ENCODE measurements at places on chromosomes 12 and 14.

- no peak for DNase-seq
These were observed 26.9 kb downstream of the SAMD4A start for GRCh38 chr14:54593860-54594259.

GRCh38 chr14:104633276-104634137 is 28.9 kb upstream of the TMEM179 start:
- no peak for DNase-seq

- DNase-seq: peak; percentile 55
These were observed 5.8 kb upstream of the SLC48A1 start for GRCh38 chr12:47767216-47767724.

GRCh38 chr14:76531821-76532318 is 155.9 kb downstream of the ESRRB start:
- no peak for DNase-seq

DNA sequence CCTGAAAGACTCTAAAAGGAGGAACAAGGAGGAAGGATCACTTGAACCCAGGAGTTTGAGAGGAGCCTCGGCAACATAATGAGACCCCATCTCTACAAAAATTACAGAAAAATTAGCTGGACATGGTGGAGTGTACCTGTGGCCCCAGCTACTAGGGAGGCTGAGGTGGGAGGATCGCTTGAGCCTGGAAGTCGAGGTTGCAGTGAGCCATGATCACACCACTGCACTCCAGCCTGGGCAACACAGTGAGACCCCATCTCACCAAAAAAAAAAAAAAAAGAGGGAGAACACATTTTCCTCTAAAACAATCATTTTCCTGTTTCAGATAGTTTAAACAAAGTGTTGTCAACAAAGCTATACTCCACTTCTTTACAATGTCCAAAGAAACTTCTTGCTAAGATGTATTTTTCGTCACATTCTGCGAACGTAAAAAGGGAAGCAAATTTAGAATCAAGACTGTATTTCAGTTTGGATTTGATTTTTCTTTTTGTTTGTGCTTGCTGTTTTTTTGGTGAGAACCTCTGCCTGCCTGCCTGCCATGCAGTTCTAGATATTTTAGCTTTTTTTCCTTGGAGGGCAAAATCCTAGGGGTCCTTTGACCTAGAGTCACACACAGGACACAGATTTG is 5.1 kb downstream of the HCAR1 start:
- no peak for DNase-seq

DNA sequence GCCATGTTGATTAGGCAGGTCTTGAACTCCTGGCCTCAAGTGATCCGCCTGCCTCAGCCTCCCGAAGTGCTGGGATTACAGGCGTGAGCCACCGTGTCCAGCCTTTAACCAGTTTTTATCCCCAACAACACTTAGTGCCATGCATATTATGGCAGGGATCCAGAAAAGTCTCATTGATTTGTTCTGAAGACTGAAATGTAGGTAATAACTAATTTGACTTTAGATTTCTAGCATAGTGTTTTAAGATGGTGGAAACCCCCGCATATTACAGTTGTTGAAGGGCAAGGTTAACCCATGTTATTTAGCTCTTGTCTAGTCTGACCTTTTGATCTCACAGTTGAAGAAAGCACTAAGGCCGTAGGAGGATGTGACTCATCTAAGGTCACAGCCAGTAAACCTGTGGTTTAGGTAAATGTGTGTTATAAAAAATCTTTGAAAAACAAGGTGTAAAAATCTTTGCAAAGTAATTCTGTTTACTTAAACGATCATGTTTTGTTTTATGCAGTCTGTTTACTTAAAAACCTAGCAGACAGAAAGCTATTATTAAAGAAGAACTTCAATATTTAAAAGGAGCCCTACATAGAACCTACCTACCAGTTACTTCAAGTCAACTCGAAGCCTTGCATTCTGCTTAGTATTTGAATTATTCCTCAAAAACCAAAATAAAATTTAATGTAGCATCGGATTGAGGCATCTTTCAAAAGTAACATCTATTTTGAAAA is 24.8 kb downstream of the BICDL1 start:
- DNase-seq: peak; percentile 60

DNA sequence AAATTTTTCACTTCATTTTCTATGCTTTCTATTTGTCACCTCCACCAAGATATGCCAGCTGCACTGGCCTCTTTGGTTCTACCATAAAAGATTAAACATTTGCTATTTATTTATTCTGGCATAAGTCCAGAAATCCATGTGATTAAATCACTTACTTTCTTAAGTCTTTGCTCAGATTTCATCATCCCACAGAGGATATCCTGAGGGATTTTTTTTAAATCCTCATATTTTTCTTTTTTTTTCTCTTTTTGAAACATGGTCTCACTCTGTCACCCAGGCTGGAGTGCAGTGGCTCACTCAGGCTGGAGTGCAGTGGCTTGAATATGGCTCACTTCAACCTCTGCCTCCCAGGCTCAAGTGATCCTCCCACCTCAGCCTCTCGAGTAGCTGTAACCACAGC is 645.4 kb upstream of the ATXN7L3B start:
- DNase-seq: no peak

DNA sequence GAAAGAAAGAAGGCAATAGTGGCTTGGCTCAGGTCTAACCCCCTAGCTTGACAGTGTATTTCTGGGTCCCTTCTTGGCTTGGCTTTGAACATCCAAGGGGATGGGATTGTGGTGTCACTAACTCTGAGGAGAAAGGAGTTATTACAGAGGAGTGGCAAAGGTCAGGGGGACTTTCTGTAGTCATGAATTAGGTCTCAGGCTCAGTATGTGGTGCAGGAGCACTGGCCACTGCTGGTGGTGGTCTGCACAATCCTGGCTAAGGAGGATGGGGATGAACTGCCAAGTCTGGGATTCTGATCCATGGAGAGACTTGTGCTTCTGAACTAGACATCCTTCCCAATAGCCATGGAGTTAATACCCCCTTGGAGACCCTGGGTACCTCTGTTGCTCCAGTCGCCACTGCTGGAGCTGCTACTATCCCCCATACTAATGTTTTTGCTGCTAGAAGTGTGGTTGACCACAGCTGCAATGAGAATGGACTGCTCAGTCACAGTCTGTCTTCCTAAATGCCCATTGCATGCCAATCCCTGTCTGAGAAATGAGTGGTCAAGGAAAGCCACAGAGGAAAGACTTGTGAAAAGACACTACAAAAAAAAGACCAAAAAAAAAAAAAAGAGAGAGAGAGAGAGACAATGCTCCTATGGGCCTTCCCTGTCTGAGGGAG is 32.5 kb downstream of the KRT76 start:
- DNase-seq: no peak

- DNase-seq: no peak
These were observed 12.9 kb downstream of the PRKCH start for GRCh38 chr14:61334197-61334701.

- no peak for DNase-seq
These were observed 22.6 kb downstream of the WSCD2 start for GRCh38 chr12:108151533-108152169.

DNA sequence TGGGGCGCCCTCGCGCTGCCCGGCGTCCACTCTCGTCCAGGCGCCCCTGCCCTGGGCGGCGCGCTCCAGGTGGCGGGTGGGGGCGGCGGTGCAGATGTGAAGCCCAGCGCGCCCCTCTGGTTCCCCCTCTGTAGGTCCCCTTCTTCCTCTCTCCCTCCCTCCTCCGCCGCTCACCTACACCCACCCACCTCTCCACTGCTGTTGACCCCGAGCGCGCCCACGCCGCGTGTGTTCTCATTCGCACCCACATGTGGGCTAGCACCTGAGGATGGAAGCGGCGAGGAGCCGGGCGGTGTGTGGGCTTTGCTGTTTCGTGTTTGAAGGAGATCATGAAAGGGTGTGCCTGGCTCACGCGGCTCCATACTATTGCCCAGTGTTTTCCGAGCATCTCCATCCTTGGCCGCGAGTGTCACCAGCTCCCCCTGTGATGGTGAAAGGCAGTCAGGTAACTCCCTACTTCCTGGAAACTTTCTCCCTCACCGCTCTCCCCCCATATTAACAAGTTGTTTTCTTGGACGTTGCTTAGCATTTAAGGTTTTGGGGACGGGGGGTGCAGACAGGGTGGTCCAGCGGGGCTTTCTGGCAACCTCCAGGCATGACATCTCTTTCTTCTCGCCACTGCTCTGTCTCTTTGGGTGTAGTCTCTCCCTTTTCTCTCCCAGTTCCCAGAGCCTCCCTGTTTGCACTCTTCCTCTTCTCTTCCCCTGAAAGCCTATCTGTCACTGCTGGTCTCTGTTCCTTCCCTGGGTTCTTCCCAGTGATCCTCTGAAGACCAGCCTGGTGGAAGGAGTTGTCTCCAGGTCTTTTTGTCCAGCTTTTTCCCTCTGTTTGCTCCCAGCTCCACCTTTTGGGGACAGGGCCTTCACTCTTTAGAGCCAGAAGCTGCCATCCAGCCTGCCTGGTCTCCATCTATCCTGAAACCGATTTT is 1.6 kb downstream of the CACNA1C start:
- DNase-seq: no peak

DNA sequence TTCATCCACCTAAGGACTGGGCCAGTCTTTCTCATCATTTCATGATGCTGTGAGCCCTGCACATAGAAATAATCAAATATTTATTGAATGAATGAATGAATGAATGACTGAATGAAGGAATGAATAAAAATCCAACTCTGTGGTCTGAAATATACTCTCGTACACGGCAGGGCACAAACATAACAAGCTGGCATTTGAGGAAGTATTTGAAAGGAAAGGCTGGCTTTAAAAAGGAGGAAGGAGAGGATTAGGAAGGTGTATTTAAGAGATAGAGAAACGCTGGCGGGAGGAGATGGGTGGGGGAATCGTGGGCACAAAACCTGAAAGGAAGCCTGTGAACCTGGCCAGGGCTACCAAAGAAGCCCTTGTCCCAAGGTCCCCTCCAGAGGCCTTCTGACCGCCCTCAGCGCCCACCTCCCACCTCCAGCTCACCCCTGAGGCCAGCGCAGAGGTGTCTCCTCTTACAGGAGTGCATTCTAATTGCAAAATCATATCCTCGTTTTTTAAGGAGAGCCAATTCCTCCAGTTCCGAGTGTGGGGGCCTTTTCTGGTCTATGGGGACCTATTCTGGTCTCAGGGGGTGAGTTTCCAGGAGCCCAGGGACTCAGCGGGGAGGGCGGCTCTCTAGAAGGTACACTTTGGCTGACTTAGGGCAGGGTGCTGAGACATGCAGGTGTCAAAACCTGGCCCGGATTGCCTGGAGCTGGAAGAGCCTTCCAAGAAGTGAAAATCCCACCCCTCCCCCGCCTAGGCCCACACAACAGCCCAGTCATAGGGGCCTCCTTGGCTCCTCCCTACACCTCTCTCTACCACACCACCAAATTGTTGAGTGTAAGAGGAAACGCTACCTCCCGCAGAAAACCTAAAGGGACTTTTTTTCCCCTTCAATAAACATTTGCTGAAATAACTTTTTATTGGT is 8.7 kb upstream of the JDP2 start:
- peak; percentile 21 for DNase-seq

GRCh38 chr12:105433804-105434203 is 103.3 kb downstream of the C12orf75 start:
- DNase-seq: no peak

GRCh38 chr12:13891902-13892301 is 89.5 kb downstream of the GRIN2B start:
- DNase-seq: no peak

DNA sequence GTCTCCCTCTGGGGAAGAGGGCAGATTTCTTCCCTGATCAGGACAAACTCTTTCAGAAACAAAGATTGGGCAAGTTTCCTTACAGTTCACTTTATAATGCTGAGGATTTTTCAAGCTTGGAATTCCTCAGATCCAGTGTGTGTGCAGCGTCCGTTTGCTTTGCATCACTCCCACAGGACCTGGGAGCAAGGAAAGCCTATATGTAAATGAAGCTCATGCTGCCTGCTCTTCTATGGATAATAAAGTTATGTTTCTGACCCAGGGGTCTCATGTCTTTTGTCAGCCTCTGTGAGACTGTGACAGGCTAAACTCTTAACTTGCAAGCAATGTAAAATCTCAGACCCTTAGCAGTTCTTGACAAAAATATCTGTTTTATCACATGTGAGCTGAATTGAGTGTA is 41.6 kb downstream of the TRHDE start:
- no peak for DNase-seq

DNA sequence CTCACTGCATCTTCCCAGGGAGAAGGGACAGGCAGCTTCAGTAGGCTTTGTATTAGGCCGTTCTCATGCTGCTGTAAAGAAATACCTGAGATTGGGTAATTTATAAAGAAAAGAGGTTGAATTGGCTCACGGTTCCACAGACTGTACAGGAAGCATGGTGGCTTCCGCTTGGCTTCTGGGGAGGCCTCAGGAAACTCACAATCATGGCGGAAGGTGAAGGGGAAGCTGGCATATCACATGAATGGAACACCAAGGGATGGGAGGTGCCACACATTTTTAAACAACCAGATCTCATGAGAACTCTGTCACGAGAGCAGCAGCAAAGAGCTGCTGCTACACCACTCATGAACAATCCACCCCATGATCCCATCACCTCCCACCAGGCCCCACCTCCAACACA is 182.2 kb upstream of the SFSWAP start:
- no peak for DNase-seq
